Fibroblast of skin of left quadriceps (primary cell): ENCODE measurements at places on chromosomes 2 and 18.
A peak's percentile ranks its signal among the peaks of the same experiment; 100 is the strongest.

- no peak for DNase-seq
Measured at GRCh38 chr18:48734460-48734859, 195.6 kb downstream of the CTIF start.

- DNase-seq = peak; percentile 15
Measured at GRCh38 chr2:221999717-222000116, 299.1 kb downstream of the PAX3 start.

DNA sequence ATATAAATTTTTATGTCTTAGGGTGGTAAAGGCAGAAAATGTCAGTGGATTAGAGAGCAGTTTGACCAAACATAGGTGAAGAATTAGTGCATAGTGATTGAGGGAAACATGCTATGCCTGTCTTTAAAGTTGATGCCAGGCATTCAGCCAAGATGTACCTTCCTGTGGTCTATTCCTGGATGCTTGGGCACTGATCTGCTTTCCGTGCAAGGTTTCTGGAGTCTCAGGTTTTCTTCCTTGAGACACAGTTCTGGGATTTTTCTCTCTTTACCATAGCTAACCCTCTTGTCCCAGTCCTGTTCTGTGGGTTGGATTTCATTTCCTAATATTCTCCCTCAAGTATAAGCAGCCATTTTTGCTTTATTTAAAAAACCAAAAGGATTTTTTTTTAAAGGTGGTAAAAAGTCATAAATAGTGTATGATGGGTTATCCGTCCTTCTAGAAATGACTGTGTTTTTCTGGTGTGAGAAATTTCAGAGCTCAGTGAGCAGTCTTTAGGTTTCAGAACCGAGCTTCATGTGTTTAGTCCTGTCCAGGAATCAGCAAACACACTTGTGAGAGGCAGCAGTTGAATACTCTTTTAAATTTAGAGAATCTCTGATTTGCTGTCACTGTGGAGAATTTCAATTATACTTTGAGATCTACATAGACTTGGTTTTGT lies 43.0 kb upstream of the CYBRD1 start:
- no peak for DNase-seq

DNA sequence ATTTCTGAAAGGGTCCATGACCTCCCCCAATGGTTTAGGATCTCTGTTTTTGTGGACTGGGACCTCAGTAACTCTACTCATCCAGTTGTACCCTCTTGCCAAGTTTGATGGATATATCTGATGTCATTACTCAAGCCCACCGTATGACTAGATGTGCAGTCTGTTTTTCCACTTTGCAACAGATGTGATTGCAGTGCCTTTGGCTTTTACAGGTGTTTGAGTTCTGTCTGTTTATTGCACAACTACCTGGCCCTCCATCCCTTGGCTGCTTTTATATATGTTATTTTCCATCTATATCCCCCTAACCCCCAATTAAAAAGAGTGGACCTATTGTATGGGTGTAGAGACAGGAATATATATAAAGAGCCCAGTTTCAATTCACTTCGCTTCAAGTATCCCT lies 10.8 kb downstream of the NCOA1 start:
- DNase-seq = no peak

DNA sequence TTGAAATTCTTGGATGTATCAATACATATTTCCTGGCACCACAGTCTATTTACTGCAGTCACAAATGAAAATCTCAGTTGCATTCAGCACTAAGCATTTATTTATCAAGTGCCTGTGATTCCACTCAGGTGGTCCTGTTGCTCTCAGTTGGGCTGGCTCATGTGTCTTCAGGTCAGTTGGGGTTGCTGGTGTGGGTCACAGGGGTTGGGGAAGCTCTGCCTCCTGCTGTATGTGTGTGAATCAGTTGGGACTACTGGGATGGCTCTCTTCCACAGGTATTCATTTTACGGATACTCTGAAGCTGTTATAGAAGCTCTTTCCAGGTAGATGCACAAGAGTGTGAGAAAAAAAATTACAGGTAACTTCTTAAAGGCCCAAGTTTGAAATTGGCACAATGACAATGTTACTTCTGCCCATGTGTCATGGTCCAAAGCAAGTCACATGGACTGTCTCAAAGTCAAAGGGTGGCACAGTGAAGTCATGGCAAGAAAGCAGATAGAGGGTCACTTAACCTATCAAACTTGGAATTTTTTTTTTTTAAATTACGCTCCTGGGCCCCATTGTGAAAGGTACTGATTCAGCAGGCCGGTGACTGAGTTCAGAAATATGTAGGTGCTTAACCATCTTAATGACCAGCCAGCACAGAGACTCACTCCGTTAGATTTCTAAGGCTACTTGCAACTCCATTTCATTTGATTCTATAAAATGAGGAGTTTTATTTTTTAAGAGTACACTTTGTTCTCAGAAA lies 249.2 kb upstream of the GCFC2 start:
- no peak for DNase-seq

GRCh38 chr2:233772153-233772552 lies 6.0 kb upstream of the MROH2A start:
- DNase-seq = no peak

GRCh38 chr2:31294196-31294595 lies 60.2 kb downstream of the EHD3 start:
- DNase-seq = no peak

DNA sequence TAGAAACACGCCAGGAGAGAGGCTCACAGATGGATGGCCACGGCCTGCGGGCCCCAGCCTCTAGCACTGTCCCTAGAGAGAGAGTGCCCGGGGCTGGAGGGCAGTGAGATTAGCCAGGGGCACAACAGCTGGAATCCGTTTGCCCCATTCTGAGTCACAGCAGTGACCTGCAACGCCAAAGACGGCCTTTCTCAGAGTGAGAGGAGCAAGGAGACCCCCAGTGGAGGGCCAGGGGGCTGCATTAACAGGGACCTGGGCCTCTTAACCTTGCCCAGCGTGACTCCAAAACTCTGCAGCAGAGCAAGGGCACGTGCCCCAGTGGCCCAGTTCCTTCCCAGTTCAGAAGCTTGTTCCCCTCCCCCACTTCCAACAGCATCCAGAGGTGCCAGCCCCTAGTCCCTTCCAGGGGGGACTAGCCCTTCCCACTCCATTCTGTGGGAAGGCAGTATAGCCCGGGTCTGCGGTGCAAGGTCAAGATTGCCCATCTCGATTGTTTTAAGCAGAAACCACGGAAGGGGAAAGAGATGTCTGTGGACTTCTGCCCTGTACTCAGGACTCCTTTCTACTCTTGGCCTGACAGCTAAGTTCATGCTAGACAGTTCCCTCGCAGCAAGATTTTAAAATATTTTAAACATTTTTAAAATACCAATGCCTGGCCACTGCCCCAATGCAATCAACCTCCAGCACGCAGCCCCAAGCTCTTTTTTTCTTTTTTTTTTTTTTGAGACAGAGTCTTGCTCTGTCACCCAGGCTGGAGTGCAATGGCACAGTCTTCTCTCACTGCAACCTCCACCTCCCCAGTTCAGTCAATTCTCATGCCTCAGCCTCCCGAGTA lies 50.9 kb upstream of the BIN1 start:
- DNase-seq = no peak

- DNase-seq = no peak
Measured at GRCh38 chr18:42534313-42534712, 579.3 kb downstream of the PIK3C3 start.
